ENCODE measurements at places on chromosomes 6 and 20.

DNA sequence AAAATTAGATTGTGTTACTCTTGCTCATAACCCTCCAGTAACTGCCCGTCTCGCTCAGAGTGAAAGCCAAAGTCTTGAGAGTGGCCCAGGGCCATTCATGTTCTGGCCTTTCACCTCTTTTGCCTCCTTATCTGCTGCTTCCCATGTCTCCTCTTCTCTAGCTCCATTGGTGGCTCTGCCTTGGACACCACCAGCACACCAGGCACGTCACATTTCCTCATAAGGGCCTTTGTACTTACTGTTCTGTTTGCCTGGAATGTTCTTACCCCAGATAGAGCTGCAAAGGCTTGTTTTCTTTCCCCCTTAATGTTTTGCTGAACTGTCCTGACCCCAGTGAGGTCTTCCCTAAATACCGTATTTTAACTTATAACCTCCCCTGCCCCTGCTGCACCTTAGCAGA is 29.3 kb downstream of the MCM8 start:
- DNase-seq, result no peak

- no peak for DNase-seq
Observed at GRCh38 chr20:49571553-49571835, 3.6 kb upstream of the PTGIS start.

- no peak for DNase-seq
Observed at GRCh38 chr6:16947375-16948015, 154.4 kb upstream of the STMND1 start.

- no peak for DNase-seq
Observed at GRCh38 chr20:25194333-25194972, 1.1 kb upstream of the ENTPD6 start.

DNA sequence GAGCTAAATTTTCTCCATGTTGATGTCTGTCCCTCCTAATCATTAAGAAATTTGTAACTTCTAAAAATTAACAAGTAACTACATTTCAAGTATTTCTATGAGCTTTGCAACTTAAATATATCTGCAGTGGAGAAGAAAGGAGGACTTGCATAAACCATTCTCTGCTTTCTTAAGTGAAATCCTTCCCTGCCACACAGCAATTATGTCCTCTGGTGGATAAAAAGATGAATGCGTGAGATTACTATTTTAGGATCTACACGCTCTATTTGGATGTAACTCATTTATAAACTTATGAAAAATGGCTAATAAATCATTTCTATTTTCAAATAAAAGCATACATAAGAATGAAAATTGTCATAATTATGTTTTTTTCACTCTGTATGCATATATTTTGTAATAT is 338.0 kb upstream of the PTCHD4 start:
- no peak for DNase-seq

GRCh38 chr20:2521369-2522305 is 12.9 kb upstream of the ZNF343 start:
- DNase-seq, result peak; percentile 42
